ENCODE measurements at places on chromosomes 12 and 14.
A peak's percentile ranks its signal among the peaks of the same experiment; 100 is the strongest.

DNA sequence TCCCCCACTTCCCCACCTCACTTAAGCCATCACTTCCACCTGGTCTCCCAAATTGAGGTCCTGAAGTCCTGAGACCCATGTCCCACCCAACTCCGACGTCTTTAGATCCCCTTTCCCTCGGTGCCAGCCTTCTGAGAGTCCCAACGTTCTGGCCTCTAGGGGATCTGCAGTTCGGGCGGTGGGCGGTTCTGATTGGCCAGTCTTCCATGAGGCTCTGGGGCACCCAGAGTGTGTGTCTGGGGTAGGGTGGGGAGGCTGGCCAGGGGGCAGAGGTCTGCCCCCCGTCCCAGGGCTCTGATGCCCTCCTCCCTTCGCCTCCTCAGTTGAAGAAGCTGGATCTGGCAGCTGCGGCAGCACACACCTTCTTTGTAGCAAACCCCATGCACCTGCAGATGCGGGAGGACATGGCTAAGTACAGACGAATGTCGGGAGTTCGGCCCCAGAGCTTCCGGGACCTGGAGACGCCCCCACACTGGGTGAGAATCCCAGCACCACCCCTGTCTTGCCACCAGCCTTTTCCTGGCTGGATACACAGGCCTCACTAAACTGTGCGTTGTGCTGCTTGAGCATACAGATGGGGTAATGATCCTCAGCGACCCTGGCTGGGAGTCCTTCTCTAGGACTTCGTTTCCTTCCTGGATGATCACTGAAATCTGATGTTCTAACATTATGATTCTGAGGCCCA, 1.5 kb downstream of the P3H3 start:
- no peak for DNase-seq

GRCh38 chr12:86723326-86723725, 467.1 kb upstream of the MGAT4C start:
- DNase-seq, result no peak

- no peak for DNase-seq
These were observed 77.6 kb upstream of the PARP11 start for GRCh38 chr12:3950714-3951320.

DNA sequence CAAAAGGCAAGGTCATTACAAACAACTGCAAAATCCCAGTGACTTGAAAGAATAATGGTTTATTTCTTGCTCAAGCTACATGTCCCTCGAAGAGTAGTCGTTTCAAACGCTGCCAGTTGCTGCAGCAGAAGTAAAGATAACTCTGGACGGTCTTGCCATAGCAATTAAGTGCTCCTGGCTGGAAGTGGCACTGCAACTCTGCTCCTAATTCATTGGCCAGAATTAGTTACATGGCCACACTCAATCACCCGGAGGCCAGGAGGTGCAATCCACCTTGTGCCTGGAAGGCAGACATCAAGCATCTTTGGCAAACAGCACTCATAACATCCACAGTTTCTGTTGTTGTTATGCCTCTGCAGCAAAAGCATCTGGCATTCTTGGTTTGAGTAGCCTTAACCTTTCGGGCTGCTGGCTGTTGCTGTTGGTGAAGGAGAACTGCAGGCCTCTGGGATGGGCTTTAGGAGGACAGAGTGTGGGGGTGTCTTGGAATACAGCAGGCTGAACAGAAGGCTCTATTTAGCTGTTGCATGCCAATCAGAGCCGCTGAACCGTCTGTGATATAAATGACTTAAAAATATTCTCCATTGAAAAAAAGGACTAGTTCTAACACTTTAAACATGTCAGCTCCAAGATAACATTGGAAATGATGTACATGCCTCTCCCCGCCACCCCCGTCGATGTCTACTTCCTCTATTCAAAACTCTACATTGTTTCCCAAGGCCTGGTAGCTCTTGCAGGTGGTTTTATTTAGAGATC, 123.5 kb upstream of the DYRK2 start:
- DNase-seq, result no peak

GRCh38 chr12:78455991-78456390, 408.6 kb upstream of the SYT1 start:
- no peak for DNase-seq

DNA sequence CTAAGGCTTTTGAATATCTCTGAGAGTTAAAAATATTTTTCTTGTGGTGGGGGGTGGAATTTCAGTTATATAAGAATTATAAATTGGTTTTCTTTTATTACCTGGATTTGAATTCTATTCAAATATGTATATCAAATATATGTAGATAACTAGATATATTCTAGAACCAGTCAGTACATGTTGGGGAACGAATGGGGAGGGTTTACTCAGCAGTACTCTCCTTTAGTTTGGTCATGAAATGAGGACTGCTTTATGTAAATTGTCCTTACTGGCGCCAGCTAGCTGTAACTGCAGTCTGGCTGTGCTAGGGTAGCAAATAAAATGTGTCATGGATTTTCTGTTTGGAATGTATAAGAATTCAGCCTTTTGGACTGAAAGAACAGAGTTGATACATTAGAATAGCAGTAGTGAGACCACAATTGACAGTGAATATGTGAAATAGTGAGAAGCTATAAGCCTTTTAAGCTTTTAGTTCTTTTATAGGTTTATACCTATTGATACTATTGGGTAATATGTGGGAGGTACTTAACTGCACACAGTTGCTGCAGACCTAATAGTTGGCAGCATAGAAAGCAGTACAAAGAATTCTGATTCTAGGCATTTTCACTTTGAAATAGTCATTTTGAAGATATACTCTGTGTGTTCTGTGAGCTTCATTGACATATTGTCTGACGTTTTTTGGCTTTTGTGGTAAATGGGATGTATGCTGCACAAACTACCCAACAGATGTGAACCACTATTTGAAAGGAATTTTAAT, 29.0 kb downstream of the ATF7IP start:
- peak; percentile 51 for DNase-seq

DNA sequence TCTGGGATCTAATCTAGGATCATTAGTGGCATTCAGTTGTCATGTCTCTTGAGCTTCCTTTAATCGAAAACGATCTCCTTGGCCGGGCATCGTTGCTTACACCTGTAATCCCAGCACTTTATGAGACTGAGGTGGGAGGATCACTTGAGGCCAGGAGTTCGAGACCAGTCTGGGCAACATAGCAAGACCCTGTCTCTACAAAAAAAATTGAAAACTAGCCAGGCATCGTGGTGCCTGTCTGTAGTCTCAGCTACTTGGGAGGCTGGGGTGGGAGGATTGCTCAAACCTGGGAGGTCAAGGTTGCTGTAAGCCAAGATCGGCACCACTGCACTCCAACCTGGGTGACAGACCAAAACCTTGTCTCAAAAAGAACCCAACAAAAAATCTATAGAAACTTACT, 9.0 kb downstream of the PUS1 start:
- DNase-seq, result no peak

GRCh38 chr14:34368115-34368970, 93.7 kb downstream of the SPTSSA start:
- DNase-seq, result no peak

DNA sequence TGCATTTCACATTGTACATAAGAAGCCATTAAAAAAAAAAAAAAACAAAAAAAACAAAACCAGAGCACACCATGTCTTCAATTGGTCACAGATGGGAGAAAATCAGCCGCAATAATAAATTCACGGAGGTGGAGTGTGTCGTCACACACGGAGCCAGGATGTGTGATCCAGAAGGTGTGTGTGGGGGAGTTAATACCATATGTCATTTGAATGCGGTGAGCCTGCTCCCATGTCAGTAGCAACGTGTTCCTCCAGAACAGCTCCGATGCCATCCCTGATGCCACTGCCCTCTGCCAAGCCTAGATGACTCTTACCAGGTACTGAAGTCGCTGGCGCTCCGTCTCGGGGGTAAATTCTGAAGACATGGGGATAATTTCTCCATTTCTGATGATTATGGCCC, 197.8 kb downstream of the PPM1H start:
- DNase-seq, result no peak

DNA sequence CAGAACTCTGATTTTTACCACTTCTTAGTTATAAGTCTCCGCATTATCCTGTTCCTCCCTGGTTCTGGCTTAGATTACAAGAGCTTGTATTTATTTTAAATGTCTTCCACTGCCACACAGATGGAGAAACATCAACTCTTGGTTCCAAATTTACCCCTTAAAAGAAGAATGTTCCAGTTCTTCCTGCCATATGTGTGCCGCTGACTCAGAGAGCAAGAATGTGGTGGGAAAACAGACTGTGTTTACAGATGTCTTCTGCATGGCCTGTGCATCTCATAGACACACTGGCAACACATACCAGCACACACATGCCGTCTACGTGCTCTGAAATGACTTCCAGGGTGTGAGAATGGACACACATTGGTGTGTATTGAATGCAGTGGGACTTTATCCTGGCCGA, 383.0 kb downstream of the LRIG3 start:
- DNase-seq, result peak; percentile 79

DNA sequence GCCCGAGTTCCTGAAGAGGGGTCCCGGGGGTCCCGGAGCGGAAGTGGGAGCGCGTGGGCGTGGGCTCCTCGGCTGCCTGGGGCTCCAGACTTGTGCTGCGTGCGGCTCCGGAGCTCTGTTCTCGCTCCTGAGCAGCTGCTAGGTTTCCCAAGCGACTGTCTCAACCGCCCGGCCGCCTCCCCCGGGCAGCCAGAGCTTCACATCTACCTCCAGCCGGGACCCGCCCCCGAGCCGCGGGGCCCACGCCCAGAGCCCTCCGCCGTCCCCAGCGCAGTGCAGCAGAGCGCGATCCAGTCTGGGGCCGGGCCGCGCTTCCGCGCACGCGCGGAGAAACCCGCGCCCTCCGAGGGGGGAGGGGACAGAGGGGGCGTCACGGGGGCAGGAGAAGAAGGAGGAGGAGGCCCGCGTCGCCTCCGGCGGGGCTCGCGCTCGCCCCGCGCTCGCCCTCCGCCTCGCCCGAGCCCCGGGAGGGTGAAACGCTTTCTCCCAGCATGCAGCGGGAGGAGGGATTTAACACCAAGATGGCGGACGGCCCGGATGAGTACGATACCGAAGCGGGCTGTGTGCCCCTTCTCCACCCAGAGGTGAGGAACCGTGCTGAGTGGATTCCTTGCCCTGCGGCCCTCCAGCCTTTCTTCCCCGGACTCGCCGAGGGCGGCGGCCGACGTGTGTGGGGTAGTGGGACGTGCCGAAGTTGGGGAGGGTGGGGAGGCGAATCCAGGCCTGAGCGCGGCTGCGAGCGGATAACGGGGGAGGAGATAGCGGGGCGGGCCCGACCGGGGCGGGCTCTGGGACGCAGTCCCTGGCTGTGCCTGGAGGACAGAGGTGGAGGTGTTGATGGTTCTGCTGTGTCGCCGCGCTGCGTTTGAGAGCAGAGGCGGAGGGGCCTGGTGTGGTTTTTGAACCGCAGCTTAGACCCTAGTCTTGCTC, at the start of gene ZDHHC17:
Gene ZDHHC17 (plus strand): TSS at position 370 of the 930 bp plus-strand sequence. CDS start 122 bp downstream, at position 492.
- peak; percentile 55 for DNase-seq

DNA sequence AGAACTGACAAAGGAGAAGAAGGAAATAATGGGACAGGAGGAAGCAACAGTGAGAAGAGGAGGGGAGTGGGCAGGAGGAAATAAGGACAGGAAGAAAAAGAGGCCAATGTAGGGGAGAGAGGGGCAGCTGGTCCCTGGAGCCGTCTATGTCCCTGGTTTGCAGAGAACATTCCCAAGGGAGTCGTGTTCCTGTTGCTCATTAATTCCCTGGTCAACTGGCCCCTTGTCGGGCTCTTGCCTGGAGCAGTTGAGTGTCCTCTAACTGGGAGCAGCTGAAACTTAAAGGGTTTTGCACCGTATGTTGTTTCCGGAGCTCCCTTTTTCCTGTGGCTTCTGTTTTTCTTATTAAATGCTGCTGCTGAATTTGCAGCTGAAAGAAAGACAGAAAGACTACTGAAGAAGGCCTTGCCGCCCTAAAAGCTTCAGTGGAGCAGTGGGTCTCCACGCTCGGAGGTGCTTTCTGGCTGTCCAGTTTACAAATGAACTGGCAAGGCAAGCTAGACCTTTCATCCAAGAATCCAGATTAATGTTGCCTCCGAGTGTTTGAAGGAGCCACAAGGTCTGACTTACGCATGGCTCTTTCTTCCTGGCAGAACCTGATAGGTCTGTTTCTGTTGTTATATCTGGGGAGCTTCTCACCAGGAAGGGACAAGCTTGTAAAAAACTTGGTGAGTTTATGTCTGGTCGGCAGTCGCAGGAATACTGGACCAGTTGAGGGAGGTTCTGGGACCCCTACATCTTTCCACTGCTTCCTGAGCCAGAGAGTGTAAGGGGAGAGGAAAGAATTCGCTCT, 146.2 kb upstream of the RFLNA start:
- DNase-seq, result no peak

- DNase-seq, result no peak
These were observed 30.8 kb downstream of the GALNT4 start for GRCh38 chr12:89493670-89494302.

DNA sequence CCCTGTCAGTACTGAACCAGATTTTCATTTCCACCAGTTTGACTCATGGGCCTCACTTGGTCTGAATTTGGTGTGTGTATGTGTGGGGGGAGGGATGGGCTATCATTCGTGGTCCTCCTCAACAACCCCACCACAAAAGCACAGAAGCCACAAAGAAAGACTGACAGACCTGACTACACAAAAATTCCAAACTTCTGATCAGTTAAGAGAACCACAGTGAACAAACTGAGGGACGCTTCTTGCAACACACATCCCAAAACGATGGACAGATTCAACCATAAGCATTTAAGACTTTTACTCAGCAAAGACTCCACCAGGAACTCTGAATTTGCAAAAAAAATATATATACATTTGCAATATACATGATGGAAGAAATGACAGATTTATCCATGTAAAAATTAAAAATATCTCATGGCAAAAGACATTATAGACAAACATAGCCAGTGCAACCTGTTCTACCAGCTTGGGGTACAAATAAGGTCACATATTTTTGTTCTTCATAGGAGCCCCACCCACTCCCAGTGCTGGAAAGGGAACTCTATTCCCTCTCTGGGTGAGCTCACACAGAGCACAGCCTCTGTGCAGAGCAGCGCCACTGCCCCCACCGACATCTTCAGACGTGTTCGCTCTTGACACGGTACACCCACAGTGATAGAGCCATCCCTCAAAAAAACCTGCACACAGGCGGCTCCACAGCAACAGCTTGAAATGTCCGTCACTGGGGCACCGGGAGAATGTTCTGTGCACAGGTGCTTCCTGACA, 49.7 kb downstream of the JAG2 start:
- DNase-seq, result no peak
